ENCODE measurements at places on chromosomes 3 and 15.

DNA sequence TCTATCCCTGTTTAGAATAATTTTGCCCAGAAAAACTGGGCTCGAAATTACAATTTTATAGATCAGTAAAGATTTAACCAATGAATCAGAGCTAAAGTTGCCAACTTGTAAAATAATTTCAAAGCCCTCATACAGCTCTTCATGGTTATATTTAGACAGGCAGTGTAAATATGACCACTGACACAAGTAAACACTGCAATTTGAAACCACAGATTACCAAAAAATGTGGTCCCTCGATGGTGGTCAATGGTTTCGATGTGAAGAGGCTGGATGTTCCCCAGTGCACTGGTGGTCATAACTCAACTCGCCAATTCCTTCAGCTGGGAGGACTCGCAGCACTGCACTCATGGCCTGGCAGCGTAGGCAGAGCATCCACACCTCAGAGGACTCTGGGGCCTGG is 28.6 kb downstream of the LRTM1 start:
- DNase-seq, result no peak

- DNase-seq, result no peak
Measured at GRCh38 chr3:157100096-157100477, 59.9 kb downstream of the CCNL1 start.

GRCh38 chr15:29283381-29283780 is 13.8 kb upstream of the NSMCE3 start:
- DNase-seq, result no peak

DNA sequence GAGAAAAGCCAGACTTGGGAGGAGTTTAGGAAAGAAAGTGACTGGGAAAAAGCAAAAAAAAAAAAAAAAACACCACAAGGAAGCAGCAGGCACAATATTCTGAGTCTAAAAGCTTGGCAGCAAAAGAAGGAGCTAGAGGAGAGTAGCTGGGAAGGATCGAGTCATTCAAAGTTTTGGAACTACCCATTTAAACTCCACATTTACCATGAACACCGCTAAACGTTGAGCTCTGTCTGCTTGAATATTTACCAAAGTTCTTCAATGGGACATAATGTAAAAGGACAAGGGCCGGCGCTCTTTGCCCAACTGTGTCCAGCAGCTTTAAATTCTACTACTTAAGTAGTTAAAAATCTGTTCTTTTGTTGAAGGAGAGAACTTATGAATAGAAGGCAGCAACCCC is 481.9 kb downstream of the FOXP1 start:
- DNase-seq, result peak; percentile 54

GRCh38 chr15:101167411-101167752 is 84.5 kb downstream of the CHSY1 start:
- DNase-seq, result no peak

GRCh38 chr3:55488398-55489055 is 1.4 kb upstream of the WNT5A start:
- peak; percentile 93 for DNase-seq

GRCh38 chr3:195458316-195458717 is 15.5 kb upstream of the ACAP2 start:
- no peak for DNase-seq

DNA sequence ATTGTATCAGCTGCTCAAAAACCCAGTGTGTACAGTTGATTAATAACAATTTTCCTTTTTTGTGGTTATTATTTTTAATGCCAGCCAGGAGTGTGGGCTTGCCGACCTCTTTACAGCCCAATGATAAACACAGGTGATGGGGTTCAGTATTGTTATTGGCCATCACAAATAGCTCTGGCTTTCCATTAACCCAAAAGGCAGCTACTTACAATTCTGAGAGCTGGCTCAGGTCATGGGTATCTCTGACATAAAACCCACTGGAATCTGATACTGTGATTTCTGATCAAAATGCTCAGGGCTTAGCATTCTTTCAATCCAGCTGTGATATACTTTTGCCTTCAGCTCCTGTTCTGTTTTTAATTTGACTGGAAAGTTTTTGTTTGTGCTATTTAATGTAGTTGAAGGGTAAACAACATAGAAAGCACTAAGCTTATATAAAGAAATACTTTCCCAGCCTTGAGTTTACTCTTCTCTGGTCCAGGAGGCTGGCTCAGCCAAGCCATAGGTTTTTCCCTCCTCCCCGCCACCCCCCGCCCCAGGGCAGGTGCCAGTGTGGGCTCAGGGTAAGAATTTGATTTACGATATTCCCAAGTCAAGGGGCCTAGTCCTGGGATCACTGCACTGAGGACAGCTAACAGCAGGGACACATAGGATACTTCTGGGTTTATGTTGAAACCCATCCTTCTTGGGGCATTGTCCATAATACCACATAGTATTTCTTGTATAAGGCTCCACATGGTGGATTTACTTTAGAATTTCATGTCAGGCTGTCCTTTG is 54.0 kb upstream of the MYZAP start:
- no peak for DNase-seq

DNA sequence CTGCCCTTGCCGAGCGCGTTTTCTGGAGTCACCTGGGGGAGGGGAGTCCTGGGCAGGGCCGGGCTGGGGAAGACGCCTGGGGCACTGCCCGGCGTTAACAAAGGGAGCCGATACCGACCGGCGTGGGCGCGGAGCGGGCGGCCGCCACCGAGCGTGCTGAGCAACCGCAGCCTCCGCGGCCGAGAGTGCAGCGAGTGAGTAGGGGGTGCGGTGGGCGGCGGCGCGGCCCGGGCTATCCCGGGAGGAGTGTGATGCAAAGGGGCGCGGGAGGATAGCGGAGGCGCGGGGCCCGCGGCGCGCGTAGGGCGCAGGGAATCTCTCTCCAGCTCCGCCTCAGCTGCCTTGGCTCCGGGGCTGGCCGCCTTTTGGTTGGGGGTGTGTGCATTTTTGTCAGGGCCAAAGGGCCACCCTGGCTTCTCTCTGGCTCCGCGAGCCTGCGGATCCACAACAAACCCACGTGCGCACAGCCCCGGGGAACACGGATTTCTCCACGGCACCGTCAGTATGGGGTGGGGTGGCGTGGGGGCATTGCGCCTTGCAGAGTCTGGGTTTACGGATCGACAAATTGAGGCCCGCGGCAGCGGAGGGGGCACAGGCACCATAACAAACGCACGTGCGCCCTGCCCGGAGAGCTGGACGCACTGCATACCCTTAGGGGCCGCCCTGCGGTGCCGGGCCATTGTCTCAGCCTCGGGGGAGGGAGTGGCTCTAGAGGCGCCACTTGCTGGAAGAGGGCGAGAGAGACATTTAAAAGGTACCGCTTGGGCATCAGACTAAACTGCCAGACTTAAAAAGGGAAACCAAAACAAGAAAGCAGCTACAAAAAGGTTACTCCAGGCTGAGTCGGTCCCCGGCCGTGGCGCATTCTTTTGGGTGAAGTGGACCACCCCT is 560 bp downstream of the ST6GAL1 start:
- DNase-seq, result peak; percentile 58

DNA sequence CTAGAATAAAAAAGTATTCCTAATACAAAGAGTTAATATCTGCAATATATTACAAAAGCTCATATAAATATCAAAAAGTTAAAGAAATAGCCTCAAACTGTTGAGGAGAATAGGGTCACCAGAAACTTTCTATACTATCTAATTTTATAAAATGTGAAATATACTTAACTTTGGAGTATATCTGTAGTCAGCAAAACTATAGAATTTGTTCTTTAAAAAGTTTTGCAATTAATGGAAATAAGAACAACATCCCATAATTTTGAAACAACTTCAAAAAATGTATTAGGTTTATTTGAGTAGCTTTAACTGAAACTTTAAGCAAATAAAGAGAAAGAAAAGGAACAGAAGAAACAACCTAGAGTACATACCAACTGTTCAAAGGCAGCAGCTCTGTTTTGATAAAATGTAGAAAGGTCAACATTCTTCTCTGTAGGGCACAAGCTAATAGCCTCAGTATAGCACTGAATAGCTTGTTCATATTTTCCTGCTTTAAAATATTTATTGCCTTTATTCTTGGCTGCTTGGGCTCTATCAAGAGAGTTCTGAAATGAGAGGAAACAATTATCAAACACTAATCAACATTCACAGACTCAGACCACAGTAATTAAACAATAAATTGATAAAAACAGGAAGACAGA is 14.3 kb downstream of the TOMM70 start:
- DNase-seq, result peak; percentile 44

- no peak for DNase-seq
Measured at GRCh38 chr15:77162872-77163633, 92.1 kb upstream of the TSPAN3 start.

- peak; percentile 55 for DNase-seq
Measured at GRCh38 chr3:155242342-155242741, 51.1 kb downstream of the STRIT1 start.

- DNase-seq, result no peak
Measured at GRCh38 chr15:75350601-75351361, 3.9 kb downstream of the NEIL1 start.

DNA sequence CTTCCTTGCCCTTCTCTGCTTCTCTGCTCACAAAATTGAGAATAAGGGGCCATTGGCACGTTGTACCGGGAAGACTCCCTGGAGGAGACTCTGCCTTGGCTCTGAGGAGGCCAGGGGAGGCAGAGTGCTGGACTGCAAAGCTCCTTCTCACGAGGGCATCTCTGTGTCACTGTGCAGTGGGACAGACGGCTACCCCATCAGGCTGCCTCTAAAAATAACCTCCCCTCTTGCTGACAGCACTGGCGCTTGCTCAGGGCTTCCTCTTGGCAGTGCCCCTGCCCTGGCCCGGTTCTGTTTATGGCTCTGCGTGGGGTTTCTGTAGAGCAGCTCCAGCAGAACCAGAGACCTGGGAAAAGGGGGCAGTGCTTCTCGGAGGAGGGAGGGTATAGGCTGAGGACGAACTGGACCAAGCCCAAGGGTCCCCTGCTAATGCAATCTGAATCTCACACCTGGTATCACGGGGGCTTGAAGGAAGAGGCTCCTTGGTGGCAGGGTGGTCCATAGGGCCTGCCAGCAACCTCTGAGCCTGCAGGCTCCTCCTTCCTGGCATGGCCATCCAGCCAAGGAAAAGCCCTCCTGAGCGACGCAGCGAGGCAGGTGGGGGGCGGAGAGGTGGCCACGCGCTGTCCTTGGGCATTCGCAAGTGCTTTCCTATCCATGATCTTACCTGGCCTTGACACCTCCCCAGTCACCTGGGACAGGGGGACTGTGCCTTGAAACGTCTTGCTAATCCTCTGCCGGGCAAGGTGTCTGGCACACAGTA is 63.3 kb upstream of the TLE3 start:
- no peak for DNase-seq

- DNase-seq, result no peak
Measured at GRCh38 chr3:139957844-139958243, 22.9 kb downstream of the CLSTN2 start.

DNA sequence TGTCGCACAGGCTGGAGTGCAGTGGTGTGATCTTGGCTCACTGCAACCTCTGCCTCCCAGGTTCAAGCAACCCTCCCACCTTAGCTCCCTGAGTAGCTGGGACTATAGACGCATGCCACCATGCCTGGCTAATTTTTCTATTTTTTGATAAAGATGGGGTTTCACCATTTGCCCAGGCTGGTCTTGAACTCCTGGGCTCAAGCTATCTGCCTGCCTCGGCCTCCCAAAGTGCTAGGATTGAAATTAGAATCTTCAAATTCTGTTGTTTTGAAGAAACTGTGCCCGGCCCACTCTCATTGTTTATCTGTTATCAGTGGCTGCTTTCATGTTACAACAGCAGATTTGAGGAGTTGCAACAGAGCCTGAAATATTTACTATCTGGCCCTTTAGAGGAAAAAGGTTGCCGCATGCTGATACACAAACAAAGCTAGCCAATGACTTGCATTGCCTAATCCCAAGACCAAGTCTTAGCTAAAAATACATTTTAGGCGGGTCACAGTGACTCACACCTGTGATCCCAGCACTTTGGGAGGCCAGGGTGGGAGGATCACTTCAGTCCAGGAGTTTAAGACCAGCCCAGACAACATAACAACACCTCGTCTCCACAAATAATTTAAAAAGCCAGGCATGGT is 43.2 kb upstream of the PPP4R2 start:
- no peak for DNase-seq

DNA sequence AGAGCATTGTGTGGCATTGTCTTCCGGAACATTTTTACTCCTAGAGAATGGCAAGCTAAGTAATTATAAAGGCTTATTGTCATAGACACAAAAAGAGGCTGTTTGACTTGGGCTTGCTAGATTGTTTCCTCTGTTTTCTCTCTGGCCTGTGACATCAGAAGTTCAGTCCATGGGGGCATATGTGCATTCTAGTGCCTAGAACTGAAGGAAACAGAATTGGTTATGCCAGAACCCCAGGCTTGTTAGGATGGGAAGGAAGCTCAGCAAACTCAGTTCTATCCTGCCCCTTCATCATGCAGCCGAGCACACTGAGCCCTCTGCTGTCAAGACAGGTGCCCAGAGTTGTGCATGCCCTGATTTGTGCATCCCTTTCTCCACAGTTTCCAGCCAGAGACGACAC is 131.3 kb downstream of the PDE8A start:
- DNase-seq, result no peak

GRCh38 chr3:54859184-54859583 is 68.7 kb downstream of the LRTM1 start:
- peak; percentile 37 for DNase-seq

GRCh38 chr3:115658032-115658336 is 34.7 kb downstream of the GAP43 start:
- no peak for DNase-seq
